ENCODE measurements at places on chromosomes 7 and 10.

DNA sequence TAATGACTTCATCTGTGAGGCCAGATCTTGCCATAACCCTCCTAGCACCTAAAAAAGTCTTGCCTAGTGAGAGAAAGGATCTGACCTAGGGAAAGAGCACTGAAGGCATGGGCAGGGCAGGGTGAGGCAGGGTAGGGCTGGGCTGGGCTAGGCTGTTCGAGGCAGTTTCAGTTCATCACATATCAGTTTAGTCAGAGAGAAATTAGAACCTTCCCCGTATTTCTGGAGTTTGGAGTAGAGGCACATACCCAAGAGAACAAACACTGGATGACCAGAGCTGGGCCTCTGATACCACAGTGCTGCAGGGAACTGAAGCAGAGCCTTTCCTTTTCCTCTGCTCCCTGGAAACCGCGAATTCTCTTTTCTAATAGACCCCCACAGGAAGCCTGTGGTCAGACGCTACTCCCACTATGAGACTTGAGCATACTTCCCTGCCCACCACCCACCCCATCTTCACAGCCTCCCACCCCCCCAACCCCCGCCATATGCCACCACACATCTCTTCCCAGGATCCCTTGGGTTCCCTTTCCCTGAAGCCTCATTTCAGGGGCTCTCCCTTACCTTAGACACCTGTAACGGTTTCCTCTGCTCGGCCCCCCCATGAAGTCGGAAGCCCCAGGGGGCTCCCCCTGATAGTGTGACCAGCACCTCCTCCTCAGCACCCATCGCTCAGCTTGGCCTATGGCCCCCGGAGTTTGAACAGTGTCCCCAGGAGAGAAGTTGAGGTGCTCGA, 406 bp downstream of the SYNPO2L start:
- no peak for DNase-seq

- DNase-seq, result no peak
Observed at GRCh38 chr7:136399385-136399784, 422.2 kb upstream of the MTPN start.

DNA sequence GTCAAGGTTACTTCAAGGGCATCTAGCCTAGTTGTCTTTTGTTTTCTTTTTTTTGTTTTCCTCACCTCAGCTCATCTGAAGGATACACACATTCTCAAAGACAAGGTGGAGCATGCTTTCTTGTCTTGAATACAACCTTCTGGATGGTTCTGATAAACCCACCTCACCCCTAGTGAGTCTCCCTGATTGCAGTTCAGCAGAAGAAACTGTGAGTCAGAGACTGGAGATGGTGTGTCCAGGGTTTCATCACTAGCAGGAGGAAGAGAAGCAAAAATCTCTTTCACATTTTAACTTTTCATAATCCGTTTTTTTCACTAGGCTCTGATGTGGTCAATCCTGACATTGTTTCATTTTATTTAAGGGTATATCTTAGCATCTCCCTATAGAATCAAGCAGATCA, 143.0 kb upstream of the NRBF2 start:
- no peak for DNase-seq

- DNase-seq, result no peak
Observed at GRCh38 chr10:101287997-101288635, 58.9 kb upstream of the LBX1 start.

DNA sequence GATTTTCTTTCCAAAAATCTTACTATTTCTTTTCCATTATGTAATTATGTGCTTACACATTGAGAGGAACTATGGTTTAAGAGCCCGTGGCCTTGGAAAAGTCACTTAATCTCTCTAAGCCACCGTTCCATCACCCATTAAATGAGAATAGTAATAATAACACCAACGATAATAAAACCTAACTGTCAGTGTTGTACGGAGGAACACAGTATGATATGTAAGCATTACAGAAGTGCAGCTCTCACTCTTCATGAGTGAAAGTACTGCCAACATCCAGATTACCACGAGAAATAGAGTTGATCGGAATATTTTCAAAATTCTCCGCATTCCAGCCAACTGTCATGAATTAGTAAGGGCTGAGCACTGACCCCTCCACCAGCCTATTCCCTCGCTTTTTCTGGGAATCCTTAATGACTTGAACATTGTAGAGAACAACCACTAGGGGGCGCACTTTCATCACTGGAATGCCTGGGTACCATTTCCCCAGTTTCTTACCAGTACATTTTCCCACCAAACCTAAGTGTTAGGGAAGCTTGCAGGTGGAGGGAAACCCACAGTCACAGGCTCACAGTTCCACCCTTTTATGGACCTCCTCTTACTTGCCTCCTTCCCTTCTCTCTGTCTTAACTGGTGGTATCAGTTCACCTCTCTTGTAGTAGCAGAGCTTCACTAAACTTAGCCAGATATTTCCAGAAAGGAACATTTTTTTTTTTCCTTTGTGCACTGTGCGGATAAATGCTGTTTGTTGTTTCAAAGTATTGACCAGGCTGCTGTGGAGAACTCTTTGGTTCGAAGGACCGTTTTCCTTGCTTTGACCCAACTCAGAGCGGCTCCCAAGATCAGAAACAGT, 27.8 kb downstream of the NKX2-3 start:
- no peak for DNase-seq

DNA sequence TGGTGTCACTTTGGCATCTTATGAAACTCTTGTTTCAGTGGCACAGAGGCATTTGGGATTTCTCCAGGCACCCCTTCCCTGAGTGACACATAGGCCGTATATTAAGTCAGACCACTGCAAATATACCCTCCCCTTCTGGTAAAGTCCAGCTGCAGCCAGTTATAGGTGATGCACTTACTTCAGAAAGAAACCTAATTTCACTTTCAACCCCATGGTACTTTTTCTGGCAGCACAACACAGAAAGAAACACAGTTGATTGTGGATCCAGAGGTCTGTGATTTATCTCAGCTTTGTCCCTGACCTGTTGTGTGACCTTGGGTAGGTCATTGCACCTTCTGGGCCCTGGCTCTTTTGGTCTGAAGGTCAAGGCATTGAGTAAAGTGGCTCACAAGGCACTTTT, 173.2 kb downstream of the BUB3 start:
- DNase-seq, result no peak

DNA sequence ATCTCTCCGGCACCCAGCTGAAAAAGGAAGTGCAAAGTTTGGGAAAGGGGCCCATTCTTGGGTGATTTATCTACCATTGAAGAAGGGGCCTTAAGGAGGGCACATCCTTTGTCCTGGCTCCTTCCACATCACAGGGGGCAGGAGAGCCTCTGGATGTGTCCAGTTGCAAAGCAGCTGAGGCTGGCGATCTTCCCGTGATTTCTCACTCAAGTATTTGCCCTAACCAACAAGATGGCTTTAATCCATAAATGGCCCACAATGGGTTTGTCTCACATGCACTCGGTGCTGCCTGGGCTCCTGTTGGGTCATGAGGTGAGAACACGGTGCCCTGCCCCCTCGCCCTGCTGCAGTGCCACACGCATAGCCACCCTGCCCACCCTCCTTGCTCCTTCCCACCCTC, 14.2 kb upstream of the FRMPD2 start:
- DNase-seq, result no peak

DNA sequence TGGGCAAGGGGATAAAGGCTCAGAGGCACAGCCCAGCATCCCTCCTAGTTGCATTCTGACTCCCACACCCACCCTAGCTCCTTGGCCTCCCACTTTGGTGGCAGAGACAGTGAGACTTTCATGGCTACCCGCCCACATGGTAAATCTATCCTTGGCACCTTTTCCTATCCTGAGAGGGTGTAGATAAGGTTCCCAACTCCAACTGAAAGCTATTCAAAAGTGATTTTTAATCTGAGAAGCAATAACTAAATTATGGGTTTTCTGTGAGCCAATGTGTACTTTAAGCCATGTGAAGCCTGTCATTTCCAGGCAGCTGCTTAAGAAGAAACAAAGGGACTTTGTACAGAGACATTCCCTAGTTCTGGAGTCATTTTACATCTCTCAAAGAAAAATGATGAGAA, 9.1 kb downstream of the LAMB1 start:
- DNase-seq, result no peak

DNA sequence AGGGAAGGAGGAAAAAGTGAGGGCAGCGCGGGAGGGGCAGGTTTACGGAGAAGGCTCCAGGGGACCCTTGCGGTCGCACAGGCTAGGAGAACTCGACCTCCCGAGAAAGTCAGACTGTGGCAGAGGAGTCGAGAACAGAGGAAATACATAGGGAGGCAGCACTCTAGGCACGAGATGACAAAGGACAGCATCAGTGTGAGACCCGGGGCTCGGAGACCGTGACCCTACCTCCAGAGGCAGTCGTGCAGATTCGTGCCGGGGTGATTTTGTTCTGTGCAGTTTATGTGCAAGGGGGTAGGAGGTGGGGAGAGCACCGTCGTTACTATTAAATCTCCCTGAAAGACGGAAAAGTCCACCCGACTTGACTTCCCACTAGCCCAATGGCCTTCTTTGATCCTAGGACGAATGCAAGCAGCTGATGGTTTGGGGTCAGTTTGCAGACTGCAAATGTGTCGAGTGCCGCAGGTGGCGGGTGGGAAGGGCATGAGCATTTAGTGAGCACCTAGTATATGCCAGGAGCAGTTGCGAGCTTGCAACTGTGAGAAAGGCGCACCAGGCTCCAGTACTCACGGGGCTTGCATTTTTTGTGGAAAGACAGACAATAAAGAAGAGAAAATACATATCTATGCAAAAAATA, 674 bp upstream of the OSBPL3 start:
- no peak for DNase-seq

DNA sequence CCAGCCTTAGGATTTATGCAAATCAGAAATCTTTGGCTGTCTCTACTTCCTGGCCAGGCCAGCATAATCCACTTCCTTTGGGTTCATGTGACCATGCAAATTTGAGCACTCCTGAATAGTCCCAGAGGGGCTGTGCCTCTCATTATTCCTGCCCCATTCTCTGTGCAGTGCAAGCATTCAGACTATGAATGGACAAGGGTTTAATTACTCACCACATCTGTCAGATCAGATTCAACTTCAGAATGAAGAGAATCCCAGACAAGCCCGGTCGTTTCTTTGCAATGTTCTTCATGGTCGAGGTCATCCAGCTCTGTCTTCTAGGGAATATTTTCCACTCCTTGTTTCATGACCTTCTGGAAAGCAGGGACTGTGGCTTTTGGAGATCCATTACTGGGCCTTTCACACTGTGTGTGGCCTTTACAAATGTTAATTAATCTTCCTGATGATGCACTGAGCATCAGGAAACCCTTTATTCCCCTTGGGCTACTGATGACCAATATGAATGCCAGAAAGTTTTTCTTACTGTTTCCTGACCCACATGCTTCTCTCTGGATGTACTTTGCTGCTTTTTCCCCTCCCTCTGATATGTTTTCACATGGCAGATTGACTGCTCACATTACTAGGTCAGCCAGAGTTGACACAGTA, 217.6 kb upstream of the TCF7L2 start:
- DNase-seq, result no peak

DNA sequence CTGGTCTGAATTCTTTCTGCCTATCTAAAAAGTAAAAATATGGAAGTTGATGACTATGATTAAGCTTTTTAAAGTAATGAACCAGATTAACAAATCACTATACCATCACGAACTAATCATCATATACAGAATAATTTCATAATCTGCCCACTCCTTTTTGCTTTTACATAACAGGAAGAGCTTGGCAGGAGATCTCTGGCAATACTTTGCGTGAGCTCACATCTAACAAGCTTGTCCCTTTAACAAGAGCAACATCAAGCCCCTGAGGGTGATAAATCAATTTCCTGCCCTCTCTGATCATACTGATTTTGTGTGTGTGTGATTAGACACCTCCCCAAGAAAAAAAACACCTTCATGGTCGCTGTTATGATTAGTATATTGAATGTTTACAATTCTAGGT, 143.5 kb upstream of the ASAH2 start:
- DNase-seq, result no peak

GRCh38 chr10:22810643-22811465, 96.5 kb upstream of the PIP4K2A start:
- no peak for DNase-seq

DNA sequence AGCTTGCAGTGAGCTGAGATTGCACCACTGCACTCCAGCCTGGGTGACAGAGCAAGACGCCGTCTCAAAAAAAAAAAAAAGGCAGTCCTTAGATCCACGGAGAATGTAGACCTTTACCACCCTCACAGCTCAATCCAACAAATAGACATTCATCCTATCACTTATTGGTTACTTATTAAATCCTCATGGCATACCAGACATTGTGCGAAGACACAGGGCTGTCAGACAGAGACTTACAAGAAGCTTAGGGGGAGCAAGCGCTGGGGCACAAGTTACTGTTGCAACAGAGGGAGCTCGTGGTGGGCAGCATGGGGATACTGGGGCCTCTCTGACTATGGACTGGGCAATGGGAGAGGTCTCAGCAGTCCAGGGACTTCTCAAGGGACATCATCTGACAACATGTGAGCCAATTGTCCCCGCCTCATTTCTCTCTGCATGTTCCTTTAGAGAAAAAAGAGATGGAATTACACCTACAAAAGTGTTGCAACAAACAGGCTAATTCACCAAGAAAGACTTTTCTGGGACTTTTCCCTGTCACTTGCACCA, 82.8 kb upstream of the TNS3 start:
- no peak for DNase-seq

DNA sequence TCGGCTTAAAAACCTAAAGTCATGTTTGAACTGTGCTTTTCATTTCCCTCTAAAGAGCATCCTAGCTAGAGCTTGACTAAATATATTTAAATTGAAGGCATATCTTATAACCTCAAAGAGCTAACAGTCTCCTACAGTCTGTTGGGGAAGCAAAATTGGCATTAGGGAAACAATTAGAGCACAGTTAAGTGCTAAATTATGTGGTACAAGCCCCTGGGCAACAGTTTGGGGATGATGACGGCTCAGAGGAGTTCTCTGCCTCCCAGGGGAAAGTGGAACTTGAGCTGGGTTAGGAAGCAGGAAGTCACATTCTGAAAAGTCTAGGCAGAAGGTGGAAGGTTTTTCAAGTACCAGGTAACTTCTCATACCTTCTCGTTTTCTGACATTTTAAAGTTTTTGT, 18.6 kb upstream of the GOT1 start:
- DNase-seq, result no peak

DNA sequence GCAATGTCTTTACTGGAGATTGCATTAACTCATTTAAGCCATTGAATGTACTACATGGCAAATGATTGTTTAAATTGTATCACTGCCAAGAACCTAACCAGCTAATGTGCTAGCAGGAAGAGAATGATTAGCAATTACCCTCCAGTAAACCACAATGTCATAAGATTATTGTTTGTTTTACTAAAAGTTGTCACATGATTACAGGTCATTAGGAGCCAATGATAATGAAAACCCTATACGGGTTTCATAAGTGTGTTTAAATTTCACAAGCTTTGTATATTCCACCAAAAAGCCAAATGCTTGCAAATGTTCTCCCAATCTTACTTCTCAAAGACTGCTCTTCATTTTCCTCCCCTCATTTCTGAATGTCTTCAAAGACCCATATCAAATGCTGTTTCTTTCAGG, 76.5 kb upstream of the PPP1R3C start:
- DNase-seq, result no peak

DNA sequence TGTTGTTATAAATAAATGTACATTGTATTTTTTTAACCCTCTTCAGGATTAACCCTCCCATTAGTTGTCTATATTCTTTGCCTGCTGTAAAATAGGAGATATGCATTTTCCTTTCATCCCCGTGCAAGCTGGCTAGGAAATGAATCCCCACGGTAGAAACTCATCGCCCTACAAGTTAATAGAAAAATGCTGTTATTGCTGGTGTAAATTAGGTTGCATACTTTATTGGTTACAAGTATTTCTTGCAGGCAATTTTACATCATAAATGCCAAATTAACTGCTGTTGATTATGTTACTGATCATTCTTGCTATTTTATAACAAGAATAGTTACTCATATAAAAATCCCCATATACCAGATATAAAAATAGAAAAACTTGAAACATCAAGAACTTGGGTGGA, 454.2 kb upstream of the KLF6 start:
- DNase-seq, result no peak

Measured in cerebellar nuclear complex (tissue), 1 donor.